ENCODE measurements at places on chromosomes 12 and 14.

DNA sequence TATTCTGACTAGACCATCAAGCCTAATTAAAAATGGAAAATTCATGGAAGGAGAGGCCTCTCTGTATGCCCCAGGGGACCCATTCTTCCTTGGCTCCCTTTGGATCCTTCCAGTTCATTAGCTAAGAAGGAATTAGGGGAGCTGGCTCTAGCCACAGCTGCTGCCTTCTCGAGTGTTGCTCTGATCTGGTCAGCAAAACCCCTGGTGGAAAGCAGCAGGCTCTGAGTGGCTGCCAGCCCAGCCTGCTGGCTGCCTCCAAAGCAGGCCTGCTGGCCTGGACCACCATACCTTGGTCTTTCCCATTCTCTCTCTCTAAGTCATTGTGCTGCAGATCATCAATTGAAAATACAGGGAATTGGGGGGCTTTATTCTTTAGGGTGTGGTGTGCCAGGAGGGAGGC lies 29.0 kb upstream of the AKAP6 start:
- no peak for DNase-seq

DNA sequence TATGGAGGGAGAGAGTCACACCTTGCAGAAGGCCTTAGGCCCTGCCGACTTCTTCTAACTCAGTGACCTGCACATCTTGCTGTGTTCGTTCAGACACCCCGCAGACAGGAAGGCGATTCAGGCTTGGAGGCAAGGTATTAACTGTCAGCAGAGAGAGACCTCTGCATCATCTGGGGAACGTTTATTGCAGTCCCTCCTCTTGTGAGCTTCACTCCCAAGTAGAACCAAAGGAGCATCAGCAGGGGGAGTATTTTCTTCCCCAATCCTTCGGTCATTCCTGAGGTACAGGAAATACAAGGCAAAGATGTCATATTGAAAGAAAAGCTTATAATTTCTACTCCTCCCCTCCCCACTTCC lies 217.9 kb downstream of the CRADD start:
- no peak for DNase-seq

DNA sequence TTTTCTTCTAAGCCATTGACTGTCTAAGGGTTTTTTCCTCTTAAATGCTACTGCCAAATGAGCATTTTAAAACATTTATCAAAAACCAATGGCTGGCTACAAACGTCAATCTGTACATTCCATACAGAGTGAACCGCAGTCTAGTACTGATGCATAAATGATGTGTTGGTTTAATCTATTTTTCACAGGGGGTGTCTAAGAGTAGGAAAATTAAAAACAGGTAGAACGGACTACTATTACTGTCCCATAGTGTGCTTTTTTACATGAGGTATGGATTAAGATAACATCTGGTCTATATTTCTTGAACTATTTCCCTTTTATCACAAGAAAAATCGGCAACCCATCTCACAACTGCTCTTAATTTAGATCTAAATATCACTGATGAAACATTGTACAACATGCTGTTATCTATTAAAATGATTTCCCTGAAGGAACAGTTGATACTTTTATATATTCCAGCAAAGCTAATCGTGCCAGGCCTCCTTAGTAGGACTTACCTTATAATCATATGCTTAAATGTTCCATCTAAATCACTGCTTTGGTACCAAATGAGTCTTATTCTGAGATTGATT lies 172.9 kb upstream of the CDKN3 start:
- DNase-seq, result no peak

GRCh38 chr12:19200261-19200660 lies 70.7 kb downstream of the PLEKHA5 start:
- no peak for DNase-seq

GRCh38 chr12:105083031-105083430 lies 1.2 kb downstream of the ALDH1L2 start:
- DNase-seq, result no peak

GRCh38 chr14:84592770-84593169 lies 937.2 kb upstream of the FLRT2 start:
- no peak for DNase-seq
